ENCODE measurements at places on chromosomes 3 and 15.

GRCh38 chr3:105967117-105967516 is 98.3 kb upstream of the CBLB start:
- peak; percentile 42 for DNase-seq
- no peaks in the 10 kb centered on the region for H3K36me3 ChIP-seq
- no peak overlapping the region for H3K27ac ChIP-seq
- H3K27me3 ChIP-seq: no peaks in the 10 kb centered on the region
- H3K4me1 ChIP-seq: peaks cover 5% of the 10 kb centered on the region

- no peaks in the 10 kb centered on the region for H3K4me1 ChIP-seq
- no peak overlapping the region for H3K4me3 ChIP-seq
- H3K27me3 ChIP-seq: no peaks in the 10 kb centered on the region
- H3K36me3 ChIP-seq: no peaks in the 10 kb centered on the region
- H3K27ac ChIP-seq: no peak overlapping the region
- DNase-seq: peak; percentile 54
Measured at GRCh38 chr3:145094355-145094941, 1066.5 kb downstream of the PLOD2 start.

GRCh38 chr3:152109038-152109437 is 159.7 kb upstream of the MBNL1 start:
- H3K27me3 ChIP-seq: no peaks in the 10 kb centered on the region
- H3K27ac ChIP-seq: no peak overlapping the region
- DNase-seq: no peak
- no peak overlapping the region for H3K4me3 ChIP-seq
- H3K36me3 ChIP-seq: no peaks in the 10 kb centered on the region

DNA sequence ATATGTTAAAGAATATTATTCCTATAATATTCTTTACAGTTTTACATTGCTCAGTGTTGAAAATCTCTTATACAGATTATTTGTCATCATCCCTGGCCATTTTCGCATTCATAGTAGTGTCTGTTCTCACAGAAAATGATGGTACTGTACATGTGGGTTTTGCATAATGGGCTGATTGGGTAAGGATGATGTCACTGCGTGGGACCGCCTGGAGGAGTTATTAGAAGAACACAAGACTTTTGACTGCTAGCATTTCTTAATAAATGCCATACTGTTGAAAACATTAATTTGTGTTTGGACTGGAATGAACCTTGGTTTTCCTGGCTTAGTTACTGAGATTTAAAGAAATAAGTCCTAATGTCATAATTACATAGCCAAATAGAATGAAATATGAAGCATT is 20.3 kb downstream of the LRCH3 start:
- peaks cover 19% of the 10 kb centered on the region for H3K4me1 ChIP-seq
- no peak overlapping the region for H3K27ac ChIP-seq
- no peaks in the 10 kb centered on the region for H3K27me3 ChIP-seq
- DNase-seq: peak; percentile 94
- H3K4me3 ChIP-seq: no peak overlapping the region
- H3K36me3 ChIP-seq: no peaks in the 10 kb centered on the region

GRCh38 chr15:69341356-69341755 is 42.6 kb downstream of the PAQR5 start:
- no peaks in the 10 kb centered on the region for H3K27me3 ChIP-seq
- 0 out of 2 replicates have a peak, but pooled peaks cover 2% of the 10 kb centered on the region for H3K4me1 ChIP-seq
- 0 out of 2 replicates have a peak, but pooled peaks cover 1% of the 10 kb centered on the region for H3K36me3 ChIP-seq
- H3K27ac ChIP-seq: no peak overlapping the region
- DNase-seq: peak; percentile 49

- no peak for DNase-seq
- H3K27ac ChIP-seq: no peak overlapping the region
- H3K27me3 ChIP-seq: no peaks in the 10 kb centered on the region
- no peaks in the 10 kb centered on the region for H3K36me3 ChIP-seq
- H3K4me1 ChIP-seq: no peaks in the 10 kb centered on the region
Measured at GRCh38 chr3:60427109-60427508, 824.1 kb downstream of the FHIT start.

- H3K36me3 ChIP-seq: no peaks in the 10 kb centered on the region
- no peak overlapping the region for H3K27ac ChIP-seq
- DNase-seq: no peak
- H3K4me1 ChIP-seq: no peaks in the 10 kb centered on the region
- H3K4me3 ChIP-seq: no peak overlapping the region
Measured at GRCh38 chr3:132167870-132168269, 133.1 kb upstream of the CPNE4 start.

- H3K4me1 ChIP-seq: peaks cover 4% of the 10 kb centered on the region
- H3K4me3 ChIP-seq: no peak overlapping the region
- no peaks in the 10 kb centered on the region for H3K36me3 ChIP-seq
- peaks cover 4% of the 10 kb centered on the region for H3K27me3 ChIP-seq
- H3K27ac ChIP-seq: no peak overlapping the region
Measured at GRCh38 chr15:99735868-99736267, 2.6 kb upstream of the LYSMD4 start.

GRCh38 chr3:94305835-94306611 is 243.2 kb downstream of the NSUN3 start:
- H3K27ac ChIP-seq: no peak overlapping the region
- no peak for DNase-seq

DNA sequence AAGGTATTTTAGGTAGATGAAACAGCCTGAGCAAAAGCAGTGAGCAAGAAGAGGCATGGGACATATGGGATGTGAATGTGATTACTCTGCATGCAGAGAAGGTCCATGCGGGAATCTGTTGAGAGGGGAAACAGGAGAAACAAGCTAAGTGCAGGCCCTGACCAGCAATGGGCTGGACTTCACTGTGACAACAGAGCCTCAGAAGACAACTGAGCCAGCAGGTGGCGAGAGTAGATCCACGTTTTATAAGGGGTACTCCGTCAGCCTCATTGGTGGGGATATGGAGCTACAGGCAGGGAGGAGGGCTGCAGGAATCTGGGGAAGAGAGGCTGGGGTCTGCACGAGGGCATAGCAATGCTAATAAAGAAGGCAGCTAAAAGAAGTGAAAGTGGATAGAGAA is 405.9 kb upstream of the LMCD1 start:
- no peaks in the 10 kb centered on the region for H3K4me1 ChIP-seq
- H3K36me3 ChIP-seq: no peaks in the 10 kb centered on the region
- H3K27me3 ChIP-seq: no peaks in the 10 kb centered on the region
- H3K4me3 ChIP-seq: no peak overlapping the region
- no peak for DNase-seq

- no peaks in the 10 kb centered on the region for H3K36me3 ChIP-seq
- no peak for DNase-seq
- H3K27me3 ChIP-seq: no peaks in the 10 kb centered on the region
- no peak overlapping the region for H3K27ac ChIP-seq
Measured at GRCh38 chr3:150421256-150421655, 13.2 kb downstream of the TSC22D2 start.

DNA sequence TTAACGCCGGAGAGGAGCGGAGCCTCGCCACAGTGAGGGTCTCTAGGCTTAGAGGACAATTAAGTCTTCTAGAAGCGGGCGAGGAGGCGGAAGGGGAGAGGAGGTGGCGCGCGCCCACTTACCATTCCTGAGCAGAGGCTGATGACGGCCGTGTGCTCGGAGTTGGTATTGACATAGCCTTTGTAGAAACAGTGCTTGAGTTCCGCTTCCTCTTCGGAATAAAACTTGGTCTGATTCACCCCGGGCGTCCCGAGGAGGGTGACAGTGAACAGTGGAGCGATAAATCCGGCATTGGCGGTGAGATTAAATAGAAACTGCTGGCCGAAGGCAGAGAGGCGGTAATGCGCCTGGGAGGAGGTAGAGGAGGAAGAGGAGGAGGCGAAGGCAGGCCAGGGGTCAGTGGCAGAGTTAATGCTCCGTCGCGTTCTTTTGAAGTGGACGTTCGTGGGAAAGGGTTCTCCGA is 1.3 kb downstream of the ADAMTS9 start:
- peak overlapping the region; percentile 89 for H3K27ac ChIP-seq
- no peaks in the 10 kb centered on the region for H3K27me3 ChIP-seq
- H3K36me3 ChIP-seq: peaks cover 2% of the 10 kb centered on the region
- peak; percentile 52 for DNase-seq

GRCh38 chr3:141109751-141110150 is 58.6 kb downstream of the SPSB4 start:
- H3K36me3 ChIP-seq: no peaks in the 10 kb centered on the region
- no peak for DNase-seq
- peaks cover 16% of the 10 kb centered on the region for H3K27me3 ChIP-seq

- no peaks in the 10 kb centered on the region for H3K4me1 ChIP-seq
- no peaks in the 10 kb centered on the region for H3K36me3 ChIP-seq
- H3K27ac ChIP-seq: no peak overlapping the region
Measured at GRCh38 chr15:66269326-66270090, 16.0 kb upstream of the MEGF11 start.

GRCh38 chr3:105553851-105554250 is 187.1 kb downstream of the ALCAM start:
- H3K4me3 ChIP-seq: no peak overlapping the region
- peaks cover 20% of the 10 kb centered on the region for H3K36me3 ChIP-seq
- H3K27me3 ChIP-seq: no peaks in the 10 kb centered on the region
- no peaks in the 10 kb centered on the region for H3K4me1 ChIP-seq
- no peak overlapping the region for H3K27ac ChIP-seq

DNA sequence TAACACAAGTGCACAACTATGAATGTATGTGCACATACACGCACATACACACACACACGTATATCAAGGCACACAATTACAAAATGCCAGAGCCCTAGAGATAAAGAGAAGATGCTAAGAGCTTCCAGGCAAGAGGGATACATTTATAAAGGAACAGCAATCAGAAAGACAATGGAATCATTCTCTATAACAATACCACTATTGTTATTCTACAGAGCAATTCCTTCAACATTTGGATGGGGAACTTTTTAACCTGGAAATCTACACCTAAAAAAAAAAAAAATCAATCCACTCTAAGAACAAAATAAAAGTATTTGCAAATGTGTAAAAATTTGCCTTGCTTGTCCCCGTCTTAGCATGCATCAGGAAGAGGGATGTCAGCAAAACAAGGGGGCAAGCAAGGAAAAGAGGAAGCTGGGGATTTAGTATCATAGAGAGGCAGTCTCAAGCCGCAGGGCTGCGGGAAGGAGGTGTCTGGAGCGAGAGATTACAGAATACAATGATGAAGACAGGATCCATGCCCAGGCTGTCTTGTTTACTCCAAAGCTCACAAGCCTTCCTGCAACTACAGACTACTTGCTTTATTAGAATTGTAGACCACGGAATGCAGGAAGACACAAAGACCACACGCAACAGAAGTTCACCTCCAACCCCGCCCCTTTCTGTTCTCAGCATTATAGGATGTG is 220.2 kb downstream of the NTRK3 start:
- no peaks in the 10 kb centered on the region for H3K4me1 ChIP-seq
- no peaks in the 10 kb centered on the region for H3K36me3 ChIP-seq
- no peaks in the 10 kb centered on the region for H3K27me3 ChIP-seq
- DNase-seq: no peak

DNA sequence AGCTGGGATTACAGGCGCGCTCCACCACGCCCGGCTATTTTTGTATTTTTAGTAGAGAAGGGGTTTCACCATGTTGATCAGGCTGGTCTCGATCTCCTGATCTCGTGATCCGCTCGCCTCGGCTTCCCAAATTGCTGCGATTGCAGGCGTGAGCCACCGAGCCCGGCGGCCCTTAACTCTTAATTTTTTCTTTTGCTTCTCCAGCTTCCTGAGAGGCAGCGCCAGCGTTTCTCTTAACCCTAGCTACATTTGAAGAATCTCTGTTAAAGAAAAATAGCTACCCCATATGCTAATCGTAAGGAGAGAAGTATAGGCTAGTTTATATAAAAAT is 465 bp upstream of the GK5 start:
- no peaks in the 10 kb centered on the region for H3K36me3 ChIP-seq
- H3K27me3 ChIP-seq: no peaks in the 10 kb centered on the region
- no peaks in the 10 kb centered on the region for H3K4me1 ChIP-seq
- no peak for DNase-seq
- H3K27ac ChIP-seq: peak overlapping the region; percentile 74

DNA sequence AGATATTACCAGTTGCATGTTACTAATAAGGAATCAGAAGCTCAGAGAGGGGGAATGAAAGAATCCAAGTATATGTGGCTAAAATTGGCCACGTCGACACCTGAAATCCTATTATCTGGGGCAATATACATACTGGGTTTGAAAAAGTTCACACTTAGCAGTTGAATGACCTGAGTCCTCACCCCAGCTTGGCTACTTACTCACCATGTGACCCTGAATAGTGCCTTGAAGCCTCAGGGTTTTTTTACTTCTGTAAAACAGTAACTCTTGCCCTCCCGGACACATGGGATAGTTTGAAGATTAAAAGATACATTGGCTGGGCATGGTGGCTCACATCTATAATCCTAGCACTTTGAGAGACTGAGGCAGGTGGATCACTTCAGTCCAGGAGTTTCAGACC is 342.2 kb upstream of the TPRG1 start:
- peaks cover 6% of the 10 kb centered on the region for H3K4me1 ChIP-seq
- no peak overlapping the region for H3K4me3 ChIP-seq
- H3K36me3 ChIP-seq: peaks cover 2% of the 10 kb centered on the region
- no peaks in the 10 kb centered on the region for H3K27me3 ChIP-seq
- no peak overlapping the region for H3K27ac ChIP-seq

GRCh38 chr15:27672537-27672936 is 426.6 kb downstream of the OCA2 start:
- no peak for DNase-seq
- H3K4me3 ChIP-seq: no peak overlapping the region
- H3K27ac ChIP-seq: no peak overlapping the region
- H3K36me3 ChIP-seq: no peaks in the 10 kb centered on the region

- DNase-seq: no peak
- no peak overlapping the region for H3K4me3 ChIP-seq
- no peaks in the 10 kb centered on the region for H3K27me3 ChIP-seq
- H3K27ac ChIP-seq: no peak overlapping the region
Measured at GRCh38 chr3:131546441-131546840, 43.7 kb upstream of the MRPL3 start.

GRCh38 chr3:62667714-62668113 is 207.5 kb downstream of the CADPS start:
- H3K4me1 ChIP-seq: no peaks in the 10 kb centered on the region
- H3K4me3 ChIP-seq: no peak overlapping the region
- DNase-seq: no peak
- H3K27ac ChIP-seq: no peak overlapping the region
- no peaks in the 10 kb centered on the region for H3K36me3 ChIP-seq

Data from IMR-90 (cell line).